EH (cell line): ENCODE measurements at places on chromosomes 1 and 21.
A peak's percentile ranks its signal among the peaks of the same experiment; 100 is the strongest.

- DNase-seq, result no peak
These were observed 104.1 kb downstream of the NTNG1 start for GRCh38 chr1:107244709-107245500.

DNA sequence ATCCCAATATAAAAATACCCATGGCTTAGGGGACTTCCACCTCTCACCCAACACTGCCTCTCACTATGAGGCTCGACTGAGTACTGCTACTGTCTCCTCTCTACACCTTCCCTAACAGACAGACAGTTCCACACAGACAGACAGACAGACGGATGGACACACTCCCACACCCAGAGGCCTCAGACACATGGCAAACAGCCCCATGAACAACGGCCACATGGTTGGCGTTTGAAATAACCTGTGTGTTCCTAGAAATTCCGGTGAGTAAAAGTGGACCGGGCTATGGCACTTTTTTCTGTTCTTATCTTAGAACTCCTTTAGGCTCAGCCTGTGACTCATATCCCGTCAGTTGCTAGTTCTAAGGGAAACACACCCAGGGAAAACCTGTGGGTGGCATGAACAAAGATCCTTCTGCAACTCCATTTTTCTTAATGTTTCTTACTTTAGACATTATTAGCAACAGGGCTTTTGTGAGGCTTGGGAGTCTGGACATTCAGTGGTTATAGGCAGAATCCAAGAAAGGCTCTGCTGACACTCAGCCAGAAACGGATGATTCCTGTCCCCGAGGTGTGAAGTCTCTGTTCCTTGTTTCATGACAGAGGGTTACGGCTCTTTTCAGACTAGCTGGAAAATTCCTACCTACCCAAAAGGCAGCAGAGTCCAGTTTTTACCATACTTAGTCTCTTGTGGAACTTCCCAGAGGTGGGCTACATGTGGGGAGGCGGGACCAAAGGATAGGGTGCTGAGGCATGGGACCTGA, 90.5 kb upstream of the TLR5 start:
- peak; percentile 79 for DNase-seq

DNA sequence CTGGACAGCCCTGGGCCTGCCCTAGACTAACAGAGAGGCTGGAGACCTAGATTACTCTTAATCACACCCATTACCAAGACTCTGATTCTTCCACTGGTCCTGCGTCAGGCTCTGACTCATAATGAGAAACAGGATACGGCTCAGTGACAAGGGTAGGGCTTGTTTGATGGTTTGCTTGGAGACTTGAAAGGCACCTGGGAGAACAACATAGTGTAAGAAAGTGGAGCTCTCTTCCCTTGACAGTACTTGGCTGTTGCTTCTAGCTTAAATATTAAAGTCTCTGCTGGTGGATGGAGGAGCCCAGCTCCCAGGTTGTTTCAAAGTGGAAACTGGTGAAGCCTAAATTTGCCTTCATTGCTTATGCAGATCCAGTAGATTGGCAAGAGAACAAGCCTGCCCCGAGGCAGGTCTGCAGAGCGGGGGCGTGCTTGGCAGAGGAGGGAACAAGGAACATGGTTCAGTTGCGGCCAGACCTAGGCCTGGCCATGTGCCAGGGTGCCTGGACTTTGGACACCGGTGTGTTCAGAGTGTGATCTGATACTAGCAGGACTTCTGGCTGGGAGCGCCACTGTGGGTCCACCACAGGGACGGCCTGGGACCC, 480.6 kb downstream of the CAMTA1 start:
- peak; percentile 83 for DNase-seq

DNA sequence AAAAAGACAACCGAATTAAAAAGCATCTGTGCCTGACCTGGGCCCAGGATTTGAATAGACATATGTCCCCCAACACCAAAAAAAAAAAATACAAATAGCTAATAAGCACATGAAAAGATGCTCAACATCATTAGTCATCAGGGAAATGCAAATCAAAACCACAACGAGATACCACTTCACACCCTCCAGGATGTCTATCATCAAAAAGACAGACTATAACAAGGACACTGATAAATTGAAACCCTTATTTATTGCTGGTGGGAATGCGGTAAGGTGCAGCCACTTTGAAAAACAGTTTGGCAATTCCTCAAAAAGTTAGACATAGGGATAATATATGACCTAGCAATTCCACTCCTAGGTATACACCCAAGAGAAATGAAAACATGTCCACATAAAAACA, 72.3 kb upstream of the CAMK1G start:
- no peak for DNase-seq

- DNase-seq, result no peak
These were observed 15.7 kb downstream of the AVPR1B start for GRCh38 chr1:206101351-206102045.

- peak; percentile 58 for DNase-seq
These were observed 56.5 kb downstream of the GATAD2B start for GRCh38 chr1:153866045-153866850.

DNA sequence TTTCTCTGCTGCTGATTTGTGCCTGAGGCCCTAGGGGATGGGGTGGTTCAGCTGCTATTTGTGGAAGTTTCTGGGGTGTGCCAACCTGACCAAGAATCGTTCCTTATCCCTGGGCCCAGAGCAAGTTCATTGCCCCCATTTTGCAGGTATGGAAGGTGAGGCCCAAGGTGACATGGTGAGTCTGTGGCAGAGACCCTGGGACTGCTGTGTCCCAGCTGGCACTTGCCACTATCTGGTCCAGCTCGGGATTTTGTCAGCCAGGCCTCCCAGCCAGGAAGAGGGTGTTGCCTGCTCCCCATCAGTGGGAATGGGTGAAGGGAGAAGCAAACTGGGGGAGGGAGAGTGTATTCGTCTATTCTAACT, 18.9 kb upstream of the LRP8 start:
- DNase-seq, result no peak

DNA sequence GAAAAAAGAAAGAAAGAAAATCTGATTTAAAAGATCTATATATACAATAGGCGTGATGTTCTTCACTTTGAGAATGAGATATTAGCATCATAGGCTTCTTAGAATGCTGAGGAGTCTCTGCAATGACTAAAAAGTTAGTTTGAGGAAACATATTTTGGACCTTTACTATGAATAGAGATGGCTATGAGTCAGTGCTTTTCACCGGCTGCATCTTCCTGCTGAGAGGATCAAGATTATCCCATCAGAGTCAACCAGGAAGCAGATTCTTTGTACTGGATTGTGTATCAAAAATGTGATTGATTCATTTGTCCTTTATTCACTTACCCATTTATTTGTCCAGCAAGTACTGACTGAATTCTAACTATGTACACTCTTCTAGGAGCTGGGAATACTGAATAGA, 144.2 kb downstream of the KCNK2 start:
- peak; percentile 52 for DNase-seq
